ENCODE measurements at places on chromosomes 3 and 15.

- DNase-seq, result no peak
Observed at GRCh38 chr3:161766331-161766730, 269.7 kb downstream of the OTOL1 start.

DNA sequence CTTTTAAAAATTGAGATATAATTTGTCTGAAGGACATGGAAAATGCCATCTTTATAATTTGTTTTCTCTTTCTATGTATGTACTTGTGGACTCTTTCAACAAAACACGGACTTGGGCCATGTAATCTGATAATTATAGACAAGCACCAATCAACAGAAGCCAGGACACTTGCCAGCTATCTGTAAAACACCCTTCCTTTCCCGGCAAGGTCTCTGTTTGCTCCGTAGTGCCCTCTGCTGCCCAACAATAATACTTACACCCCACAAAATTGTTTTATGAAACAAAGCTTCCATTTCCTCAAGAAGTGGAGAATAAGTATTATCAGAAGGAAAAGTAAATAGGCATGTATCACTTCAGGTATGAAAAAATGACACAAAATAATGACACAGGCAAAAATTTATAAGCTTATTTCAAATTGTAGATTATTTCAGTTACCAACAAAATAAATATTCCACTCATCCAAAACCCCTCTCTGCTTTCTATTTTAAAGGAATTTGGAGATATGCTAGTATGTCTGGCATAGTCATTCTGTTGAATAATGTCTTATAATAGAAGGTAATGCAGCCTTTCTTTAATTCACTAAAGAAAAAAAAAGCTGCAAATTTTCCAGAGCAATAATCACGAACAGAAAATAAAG, 32.8 kb downstream of the MYH15 start:
- peak; percentile 40 for DNase-seq

DNA sequence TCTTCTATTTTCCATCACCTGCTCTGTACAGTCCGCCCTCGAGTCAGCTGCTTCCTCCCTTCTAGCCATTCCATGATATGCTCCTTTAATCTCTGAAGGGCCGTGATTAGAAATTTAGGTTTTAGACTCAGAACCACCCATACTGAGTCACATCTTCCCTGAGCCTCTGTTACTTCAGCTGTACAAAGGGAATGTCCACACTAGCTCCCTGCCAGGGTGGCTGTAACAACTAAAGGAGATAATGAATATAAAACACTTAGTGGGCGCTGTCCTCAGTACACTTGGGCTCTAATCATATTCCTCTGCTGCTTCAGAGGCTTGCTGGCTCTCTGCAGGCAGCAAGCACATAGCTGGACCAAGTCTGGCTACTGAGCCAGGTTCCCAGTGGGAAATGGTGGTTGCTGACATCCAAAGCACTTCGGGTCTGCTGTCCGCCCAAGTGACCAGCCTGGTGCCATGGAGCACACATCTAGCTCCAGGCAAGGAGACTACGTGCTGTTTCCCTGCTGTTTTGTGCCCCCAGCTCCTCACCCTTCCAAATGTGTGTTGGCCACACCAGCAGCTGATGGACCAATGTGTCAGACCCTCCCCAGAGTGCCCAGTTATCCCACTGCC, 901 bp upstream of the CHST14 start:
- no peak for DNase-seq

- DNase-seq, result no peak
Observed at GRCh38 chr3:10717756-10718155, 98.3 kb upstream of the SLC6A11 start.

GRCh38 chr3:58384381-58385090, 49.1 kb downstream of the PDHB start:
- no peak for DNase-seq

DNA sequence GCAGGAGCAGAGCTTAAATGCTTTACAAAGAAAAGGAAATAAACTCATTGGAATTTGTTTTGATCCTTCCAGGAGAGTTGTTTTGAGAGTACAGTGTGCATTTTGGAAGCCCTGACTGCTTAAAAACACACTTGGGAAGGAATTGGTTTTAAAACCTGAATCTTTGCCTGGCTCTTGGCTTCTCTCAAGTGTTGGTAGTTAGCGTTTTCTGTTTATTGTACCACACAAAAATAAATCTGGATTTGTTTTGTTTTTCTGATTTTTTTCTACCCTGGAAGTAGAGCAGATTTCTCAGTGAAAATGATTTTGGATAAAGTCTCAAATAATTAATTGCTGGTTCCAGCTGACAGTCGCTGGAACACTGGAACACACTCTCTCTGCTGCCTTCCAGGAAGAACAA, 90.6 kb downstream of the CHST2 start:
- DNase-seq, result no peak

- no peak for DNase-seq
Observed at GRCh38 chr3:140580746-140581145, 97.1 kb upstream of the TRIM42 start.

DNA sequence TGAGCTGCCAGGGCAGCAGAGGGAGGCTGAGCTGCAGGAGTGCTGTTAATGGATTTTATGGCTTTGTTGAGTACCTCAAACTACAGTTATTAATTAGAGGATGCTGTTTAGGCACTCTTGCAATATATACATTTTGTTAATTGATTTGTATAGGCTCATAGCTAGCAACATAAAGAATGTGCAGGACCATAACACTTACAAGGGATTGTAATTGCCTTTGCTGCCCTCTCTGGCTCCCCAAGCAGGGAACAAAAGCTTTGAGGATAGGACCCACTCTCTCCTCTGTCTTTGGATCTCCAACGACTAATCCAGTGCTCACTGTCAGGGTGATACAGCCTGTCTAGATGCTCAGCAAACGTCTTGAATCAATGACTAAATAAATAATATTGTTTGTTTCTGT, 1.2 kb upstream of the CLSTN2 start:
- no peak for DNase-seq
